ENCODE measurements at places on chromosomes 1 and 21. TPM values are rescaled to one million over a fixed set of nuclear protein-coding genes. Genes with fewer than 3 reads are reported as not detected.

The TRIM67 gene
- total RNA-seq, result 61.7 TPM

The MOB3C gene
- total RNA-seq, result 2.8 TPM

The TXLNA gene
- total RNA-seq, result 23.5 TPM

The SFPQ gene
- total RNA-seq, result 790 TPM

The HES2 gene
- not detected for total RNA-seq

The MATN1 gene
- 0.31 TPM for total RNA-seq

The ZFP69 gene
- total RNA-seq, result 15.3 TPM

The KCNA2 gene
- 8.8 TPM for total RNA-seq

The PSRC1 gene
- total RNA-seq, result 14.1 TPM

The C1QTNF12 gene
- not detected for total RNA-seq

The TEDDM1 gene
- total RNA-seq, result not detected

The REN gene
- not detected for total RNA-seq

The KRTAP10-12 gene
- total RNA-seq, result not detected

The MYBPH gene
- total RNA-seq, result not detected

The OR13G1 gene
- total RNA-seq, result not detected
